ENCODE measurements at places on chromosomes 4 and X. TPM values are rescaled to one million over a fixed set of nuclear protein-coding genes. Genes with fewer than 3 reads are reported as not detected.

The GNRHR gene
- not detected for total RNA-seq

The UGT2B15 gene
- not detected for total RNA-seq

The LUZP4 gene
- 22.2 TPM for total RNA-seq

The TMEM150C gene
- total RNA-seq = 7.0 TPM

The C4orf51 gene
- not detected for total RNA-seq

The ELOVL6 gene
- total RNA-seq = 8.9 TPM

The CD40LG gene
- total RNA-seq = not detected

The UBE2D3 gene
- 344 TPM for total RNA-seq

The PLP1 gene
- 543 TPM for total RNA-seq

The AMBN gene
- total RNA-seq = 0.13 TPM

The PABPC1L2A gene
- total RNA-seq = not detected

The VCX2 gene
- not detected for total RNA-seq

The NDNF gene
- not detected for total RNA-seq

The MGAT4D gene
- total RNA-seq = not detected

The XAGE2 gene
- not detected for total RNA-seq

Data from SK-MEL-5 (cell line).